ENCODE measurements at places on chromosomes 6 and 20.

DNA sequence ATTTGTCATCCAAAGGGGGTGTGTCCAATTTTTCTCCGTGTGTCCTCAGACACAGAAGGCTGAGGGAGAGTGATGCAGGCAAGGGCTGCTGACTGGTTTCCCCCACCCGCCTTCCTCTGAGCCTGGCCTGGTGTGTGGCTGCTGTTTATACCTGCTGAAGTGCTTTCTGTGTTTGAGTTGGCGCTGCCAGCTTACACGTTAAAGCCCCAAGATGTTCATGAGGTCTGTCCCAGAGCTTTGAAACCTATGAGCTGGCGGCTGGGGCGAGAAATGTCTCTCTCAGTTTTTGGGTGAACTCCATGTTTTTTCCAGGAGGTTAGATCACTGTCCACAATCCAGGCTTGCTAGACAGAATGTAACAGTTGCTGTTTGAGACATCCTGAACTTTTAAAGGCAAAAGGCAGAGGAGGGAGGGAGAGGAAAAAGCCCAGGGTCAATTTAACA lies 69.0 kb upstream of the CCN2 start:
- no peak for DNase-seq

DNA sequence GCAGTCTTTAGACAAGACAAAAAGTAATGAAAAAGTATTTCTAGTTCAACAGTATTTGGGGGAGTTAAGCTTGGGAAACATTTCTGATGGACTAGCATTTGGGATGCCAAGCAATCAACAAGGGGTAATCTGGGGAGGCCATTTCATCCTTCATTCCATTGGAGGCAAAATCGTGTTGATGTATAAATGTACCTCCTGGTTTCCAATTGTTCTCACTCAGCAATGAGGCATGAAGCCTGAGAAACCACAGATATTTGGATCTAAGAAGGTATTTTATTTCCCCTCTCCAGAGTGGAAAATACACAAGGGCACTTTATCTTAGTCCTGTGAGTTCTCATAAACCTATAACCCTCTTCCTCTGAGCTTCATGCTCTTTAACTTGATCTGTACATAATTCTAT lies 68.2 kb downstream of the TBX18 start:
- no peak for DNase-seq

GRCh38 chr6:154485815-154486214 lies 24.7 kb downstream of the CNKSR3 start:
- DNase-seq, result no peak

DNA sequence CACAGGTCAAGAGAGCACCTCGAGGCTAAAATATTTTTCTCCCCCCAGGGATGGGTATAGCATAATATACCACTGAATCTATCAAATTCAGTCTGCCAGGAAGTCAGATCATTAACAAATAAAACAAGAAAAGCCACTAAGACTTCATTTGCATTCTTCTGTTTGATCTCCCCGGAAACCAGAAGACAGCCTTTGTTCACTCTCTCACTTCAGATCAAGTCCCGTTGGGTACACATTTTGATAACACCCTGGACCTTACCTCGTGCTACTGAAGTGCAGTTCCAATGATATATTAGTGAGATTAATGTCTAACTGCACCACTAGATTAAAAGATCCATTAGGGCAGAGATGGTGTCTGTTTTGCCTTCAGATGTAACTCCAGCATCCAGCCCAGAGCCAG lies 157.7 kb upstream of the B3GAT2 start:
- DNase-seq, result no peak

DNA sequence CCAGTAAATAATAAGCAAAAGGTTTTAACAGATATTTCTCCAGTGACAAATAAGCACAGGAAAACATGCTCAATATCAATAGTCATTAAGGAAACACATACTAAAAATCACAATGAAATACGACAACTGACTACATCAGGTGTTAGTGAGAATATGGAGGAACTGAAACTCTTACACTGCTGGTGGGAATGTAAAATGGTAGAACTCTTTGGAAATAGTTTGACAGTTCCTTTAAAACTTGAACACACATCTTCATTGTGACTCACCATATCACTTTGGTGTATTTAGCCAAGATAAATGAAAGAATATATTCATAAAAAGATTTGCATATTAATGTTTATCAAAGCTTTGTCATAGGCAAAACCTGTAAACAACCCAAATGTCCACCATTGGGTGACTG lies 11.3 kb upstream of the MAP3K5 start:
- DNase-seq, result no peak

- DNase-seq, result peak; percentile 53
These were observed 418.6 kb downstream of the CDKAL1 start for GRCh38 chr6:20952699-20953474.

- no peak for DNase-seq
These were observed 74.9 kb downstream of the MAP3K4 start for GRCh38 chr6:161066511-161066910.

GRCh38 chr6:158620963-158621693 lies 23.4 kb downstream of the DYNLT1 start:
- no peak for DNase-seq

GRCh38 chr6:96620851-96621250 lies 57.9 kb downstream of the FHL5 start:
- no peak for DNase-seq

Measured in NCI-H1436 treated with DMSO at 0.1 percent for 48 hours (cell line).